ENCODE measurements at places on chromosomes 1 and 21.

GRCh38 chr1:215887627-215888026 is 320.5 kb downstream of the KCTD3 start:
- no peak for DNase-seq

GRCh38 chr1:8090241-8090702 is 64.2 kb upstream of the ERRFI1 start:
- DNase-seq = no peak

DNA sequence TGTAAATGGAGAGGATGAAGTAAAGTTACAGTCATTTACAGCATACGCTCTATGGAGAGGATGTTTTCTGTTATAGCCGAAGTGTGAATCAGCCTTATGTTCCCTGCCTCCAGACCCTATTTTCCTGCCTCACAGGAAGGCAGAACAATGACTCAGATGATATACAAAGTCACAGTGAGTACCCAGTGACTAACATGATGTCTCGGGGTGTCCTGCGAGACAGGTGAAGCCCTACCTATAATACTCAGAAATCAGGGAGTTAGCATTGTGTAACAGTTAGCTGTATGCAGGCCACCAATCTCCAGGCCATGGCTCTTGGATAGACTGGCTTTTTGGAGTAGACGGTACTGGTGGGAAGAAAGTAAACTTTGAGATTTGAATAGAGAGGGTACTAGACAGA is 55.6 kb upstream of the FBXO28 start:
- no peak for DNase-seq

DNA sequence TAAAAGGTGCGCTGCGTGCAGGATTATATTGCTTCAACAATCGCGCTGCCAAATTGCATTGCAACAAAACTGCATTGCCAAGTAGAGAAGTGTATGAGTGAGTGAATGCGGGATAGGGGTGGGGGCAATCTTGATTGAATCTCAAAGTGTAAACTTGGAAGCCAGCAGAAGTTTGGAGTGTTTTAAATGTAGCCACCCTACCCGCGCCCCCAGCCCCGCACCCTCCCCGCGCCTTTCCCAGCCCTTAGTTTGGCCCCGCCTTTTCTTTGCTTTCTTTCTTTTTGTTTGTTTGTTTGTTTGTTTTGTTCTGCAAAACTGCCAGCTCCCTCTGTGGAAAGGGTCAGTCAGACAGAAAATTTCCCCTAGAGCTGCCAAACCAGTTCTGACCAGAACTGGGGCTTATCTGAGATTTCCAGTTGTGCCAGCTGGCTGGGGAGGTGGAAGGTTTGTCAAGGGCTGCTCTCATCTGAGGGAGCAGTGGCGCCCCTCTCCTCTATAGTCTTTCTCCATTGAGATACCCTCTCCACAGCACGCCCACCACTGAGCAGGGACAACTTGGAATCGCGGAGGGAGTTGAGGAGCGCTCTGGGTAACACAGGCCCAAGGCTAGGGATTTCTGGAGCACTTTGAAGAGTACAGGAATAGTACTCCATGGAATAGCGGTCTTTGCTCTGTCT is 666 bp upstream of the BEND5 start:
- no peak for DNase-seq

GRCh38 chr1:81149649-81150325 is 650.9 kb upstream of the ADGRL2 start:
- no peak for DNase-seq

DNA sequence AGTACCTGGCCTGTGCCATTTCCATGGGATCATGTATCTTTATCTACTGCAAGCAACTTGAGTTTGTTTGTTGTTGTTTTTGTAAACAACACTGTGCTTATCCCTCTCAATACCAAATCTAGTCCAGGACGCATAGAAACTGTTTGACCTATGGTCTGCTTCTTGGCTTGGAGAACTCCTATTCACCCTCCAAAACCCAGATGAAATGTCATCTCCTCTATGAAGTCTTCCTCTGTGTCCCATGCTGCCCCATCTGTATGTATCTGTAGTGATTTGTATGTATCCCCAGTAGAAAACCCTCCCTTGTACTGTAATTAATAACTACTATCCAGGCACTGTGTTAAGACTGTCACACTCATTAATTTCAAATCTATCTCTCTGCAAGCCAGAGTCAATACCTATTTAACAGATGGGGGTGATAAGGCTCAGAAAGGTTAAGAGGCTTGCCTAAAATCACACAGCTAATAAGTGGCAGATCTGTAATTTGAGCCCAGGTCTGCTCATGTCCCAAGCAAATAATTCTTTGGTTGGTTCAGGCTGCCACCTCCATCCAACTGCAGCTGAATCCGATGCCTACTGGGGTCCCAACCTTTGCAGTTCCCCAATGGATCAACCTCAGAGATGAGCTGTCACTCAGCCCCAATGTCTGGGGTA is 24.6 kb upstream of the ECE1 start:
- no peak for DNase-seq

DNA sequence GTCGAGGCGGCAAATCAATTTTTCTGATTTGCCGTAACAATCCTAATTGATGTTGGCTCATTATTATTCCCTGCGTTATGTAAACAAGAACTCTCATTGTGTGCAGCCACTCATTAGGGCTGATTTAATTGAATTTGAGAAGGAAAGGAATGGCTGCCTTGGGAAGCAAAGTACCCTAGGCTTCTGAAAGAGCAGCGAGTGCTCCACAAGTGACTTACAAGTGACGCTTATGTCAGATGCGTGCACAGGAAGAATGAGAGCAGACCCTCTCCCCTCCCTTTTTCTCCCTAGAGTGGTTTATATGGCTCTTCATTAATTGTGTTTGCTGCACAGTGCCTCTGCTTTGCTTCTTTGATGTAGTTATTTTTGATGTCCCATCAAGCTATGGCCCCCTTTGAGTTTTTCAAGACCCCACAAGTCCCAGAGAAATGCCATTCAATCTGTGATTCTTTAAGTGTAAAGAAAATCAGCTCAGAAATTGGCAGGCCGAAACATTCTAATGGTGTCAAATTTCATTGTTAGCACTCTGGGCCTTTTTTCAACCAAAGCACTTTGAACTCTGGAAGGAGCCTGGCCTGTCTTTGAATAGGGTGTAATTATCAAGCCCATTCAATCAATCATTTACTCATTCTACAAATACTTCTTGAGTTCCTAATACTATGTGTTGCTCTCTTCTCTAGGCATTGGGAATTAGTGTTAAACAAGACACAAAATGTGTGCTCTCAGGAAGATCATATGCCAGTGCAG is 86.8 kb upstream of the VAV3 start:
- no peak for DNase-seq

DNA sequence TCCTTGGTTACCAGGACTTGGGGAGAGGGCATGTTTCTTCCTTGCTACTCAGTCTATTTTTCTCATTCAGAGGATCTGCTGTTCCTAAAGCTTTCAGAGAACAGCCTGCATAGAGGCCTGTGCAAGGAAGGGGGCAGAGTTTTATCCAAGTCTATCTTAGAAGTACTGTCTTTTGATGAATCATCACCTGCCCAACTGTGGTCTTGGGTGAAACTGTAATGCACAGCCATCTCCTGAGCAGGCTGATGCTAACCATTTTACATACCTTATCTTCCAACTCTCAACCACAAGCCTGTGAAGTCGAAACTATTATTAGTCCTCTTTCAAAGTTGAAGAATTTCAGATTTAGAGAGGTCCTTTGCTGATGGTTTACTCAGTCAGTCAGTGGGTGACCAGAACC is 368.0 kb downstream of the HHAT start:
- DNase-seq = no peak

- DNase-seq = no peak
These were observed 11.0 kb upstream of the RNU1-3 start for GRCh38 chr1:16677552-16678431.

DNA sequence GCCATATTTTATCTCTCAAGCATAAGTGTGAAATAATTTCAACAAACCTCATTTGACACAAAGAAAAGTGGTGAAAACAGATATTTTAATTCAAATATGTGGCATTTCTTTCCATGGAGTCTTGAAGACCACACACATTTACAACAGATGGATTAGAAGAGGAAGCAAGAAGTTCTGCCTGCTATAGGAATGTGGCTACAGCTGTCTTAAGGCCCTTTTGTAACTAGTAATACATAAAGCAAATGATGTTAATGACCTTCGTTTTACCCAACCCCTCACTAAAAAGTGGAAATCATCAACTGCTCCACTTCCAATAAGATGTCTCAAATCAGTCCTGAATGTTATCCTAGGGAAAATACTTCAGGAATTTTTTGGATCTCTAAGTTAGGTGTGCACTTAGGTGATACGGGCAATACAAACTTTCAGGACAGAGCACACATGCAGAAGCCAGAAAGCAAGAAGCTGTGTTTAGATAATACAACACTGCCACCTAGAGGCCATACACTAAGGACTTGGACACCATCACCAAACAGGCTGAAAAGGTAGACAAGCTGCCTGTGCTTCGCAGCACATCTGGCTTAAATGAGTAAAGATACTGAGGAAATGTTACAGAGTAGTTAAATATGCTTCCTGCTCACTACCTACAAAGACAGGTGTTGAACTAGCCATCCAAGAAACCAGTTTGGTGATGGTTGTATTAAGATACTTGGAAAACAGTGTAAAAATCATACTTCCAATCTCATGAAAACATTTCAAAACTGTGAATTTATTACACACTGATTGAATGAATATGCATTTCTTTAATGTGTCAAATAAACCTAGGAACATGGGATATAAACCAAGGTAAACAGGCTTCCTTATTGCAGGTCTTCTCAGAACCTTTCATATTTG is 24.4 kb downstream of the RRAGC start:
- DNase-seq = peak; percentile 36

DNA sequence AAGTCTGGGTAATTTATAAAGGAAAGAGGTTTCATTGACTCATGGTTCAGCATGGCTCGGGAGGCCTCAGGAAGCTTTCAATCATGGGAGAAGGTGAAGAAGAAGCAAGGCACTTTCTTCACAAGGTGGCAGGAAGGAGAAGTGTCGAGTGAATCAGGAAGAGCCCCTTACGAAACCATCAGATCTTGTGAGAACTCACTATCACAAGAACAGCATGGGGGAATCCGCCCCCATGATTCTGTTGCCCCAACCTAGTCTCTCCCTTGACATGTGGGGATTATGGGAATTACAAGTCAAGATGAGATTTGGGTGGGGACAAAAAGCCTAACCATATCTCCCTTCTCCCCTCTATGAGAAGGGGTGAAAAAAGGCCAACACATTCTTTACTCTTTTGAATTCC is 11.2 kb upstream of the IVNS1ABP start:
- no peak for DNase-seq

DNA sequence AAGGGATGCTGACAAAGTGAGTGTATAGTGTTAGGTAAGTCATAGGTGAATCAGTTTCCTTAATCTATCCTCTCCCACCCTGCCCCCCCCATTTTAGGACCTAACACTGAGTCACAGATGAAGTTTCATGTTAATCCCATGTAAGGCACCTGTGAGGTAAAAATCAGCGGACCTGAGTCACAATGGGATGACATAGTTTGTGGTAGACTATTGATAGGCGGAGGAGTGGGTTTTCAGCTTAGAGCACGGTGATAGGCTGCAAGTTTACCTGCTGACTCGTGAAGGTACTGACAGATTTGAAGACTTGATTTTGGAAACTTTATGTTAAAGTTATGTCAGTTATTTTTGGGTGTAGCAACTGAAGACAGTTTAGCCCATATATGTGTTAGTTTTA is 1.7 kb downstream of the TOR1AIP1 start:
- DNase-seq = peak; percentile 43

DNA sequence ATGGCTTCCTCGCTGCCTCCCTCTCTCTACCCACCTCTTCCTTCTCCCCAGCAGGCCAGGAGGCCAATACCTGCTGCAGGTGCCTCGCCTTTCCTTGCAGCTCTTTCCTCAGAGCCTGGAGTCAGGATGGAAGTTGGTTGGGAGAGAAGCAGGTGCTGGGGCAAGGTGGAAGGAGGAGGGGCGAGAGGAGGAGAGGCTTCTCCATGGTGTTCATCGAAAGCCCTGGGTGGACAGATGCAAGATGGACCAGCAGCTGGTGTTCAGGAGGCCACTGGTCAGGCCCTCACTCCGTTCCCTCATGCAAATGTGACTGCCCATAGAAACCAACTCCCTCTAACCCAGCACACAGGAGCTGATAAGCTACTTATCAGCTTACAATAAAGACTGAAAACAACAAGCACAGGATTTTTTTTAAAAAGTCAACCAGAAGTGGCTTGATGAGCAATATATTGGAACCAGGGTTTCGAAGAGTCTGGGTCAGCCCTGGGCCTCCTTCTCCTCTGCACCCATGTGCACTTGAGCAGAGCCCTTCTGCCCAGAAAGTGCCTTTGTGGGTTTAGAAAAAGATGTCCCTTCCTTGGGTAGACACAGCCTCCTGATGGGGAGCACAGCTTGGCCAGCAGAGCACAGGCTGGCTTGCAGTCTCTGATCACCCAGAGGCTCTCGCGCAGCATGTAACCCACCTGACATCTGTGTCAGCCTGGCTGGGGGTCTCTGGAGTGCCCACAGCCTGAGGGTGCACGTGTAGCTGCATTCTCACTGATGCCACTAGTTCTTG is 16.6 kb upstream of the GSTM4 start:
- DNase-seq = no peak

GRCh38 chr1:39628807-39629350 is 10.6 kb downstream of the HEYL start:
- DNase-seq = no peak

GRCh38 chr1:36203554-36204346 is 20.5 kb upstream of the THRAP3 start:
- no peak for DNase-seq

- DNase-seq = no peak
These were observed 1.7 kb downstream of the RLF start for GRCh38 chr1:40162753-40163441.

DNA sequence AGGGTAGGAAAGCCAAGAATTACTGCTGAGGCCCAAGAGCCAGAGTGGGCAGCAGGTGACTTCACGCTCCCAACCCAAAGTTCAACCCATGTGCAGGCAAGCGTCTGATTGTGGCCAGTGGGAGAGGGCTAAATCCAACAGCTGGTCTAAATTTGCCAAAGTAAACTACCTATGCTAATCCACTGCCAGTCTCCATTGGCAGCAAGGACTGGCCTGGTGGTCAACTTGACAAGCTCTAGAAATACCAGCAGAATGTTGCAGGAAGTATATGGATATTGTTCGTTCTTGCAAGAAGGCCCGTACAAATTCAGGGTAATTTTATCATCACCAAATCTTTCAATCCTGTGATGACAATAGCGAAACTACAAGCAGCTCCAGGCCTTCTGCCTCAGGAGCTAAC is 1.5 kb downstream of the TMEM63A start:
- DNase-seq = no peak

DNA sequence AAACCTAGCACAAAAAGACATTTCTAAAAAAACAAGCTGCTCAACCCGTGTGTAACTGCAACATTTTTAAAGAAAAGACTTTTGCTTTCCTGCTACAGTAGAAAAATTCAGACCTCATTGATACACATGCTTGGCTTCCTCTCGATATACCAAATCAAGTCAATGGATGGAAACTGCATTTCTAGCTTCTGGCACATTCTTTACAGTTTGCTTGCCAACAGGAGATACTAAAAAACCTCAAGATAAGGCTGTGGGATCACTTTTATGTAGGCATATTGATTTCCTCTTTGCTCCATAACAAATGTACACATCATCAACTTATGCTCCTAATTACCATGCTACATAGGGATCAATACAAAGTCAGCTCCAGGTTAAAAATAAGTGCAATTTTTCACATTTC is 178.4 kb downstream of the SIPA1L2 start:
- no peak for DNase-seq

- no peak for DNase-seq
These were observed 42.5 kb upstream of the DISC1 start for GRCh38 chr1:231584117-231584516.

All from activated gamma-delta T cell treated with Interleukin-2 at 50 U/mL for 16 hours (primary cell).